NCI-H524 (cell line): ENCODE measurements at places on chromosomes 16 and 17.

DNA sequence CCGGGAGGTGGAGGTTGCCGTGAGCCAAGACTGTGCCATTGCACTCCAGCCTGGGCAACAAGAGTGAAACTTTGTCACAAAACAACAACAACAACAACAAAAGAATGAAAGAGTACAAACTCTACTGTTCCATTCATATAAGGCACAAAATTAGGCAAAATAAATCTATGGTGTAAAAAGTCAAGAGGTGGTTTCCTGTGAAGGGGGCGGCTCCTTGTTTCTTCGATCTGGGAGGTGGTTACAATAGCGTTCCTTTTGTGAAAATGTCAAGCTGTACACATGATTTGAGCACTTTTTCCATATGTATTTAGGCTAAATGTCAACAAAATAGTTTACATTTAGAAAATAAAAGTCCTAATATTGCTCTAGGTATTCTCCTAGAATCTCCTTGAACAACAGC is 6.9 kb downstream of the SIAH1 start:
- no peak for DNase-seq

- peak; percentile 74 for DNase-seq
Observed at GRCh38 chr16:57626420-57627170, 1.8 kb upstream of the ADGRG1 start.

- no peak for DNase-seq
Observed at GRCh38 chr17:59832883-59833379, 59.8 kb downstream of the TUBD1 start.

DNA sequence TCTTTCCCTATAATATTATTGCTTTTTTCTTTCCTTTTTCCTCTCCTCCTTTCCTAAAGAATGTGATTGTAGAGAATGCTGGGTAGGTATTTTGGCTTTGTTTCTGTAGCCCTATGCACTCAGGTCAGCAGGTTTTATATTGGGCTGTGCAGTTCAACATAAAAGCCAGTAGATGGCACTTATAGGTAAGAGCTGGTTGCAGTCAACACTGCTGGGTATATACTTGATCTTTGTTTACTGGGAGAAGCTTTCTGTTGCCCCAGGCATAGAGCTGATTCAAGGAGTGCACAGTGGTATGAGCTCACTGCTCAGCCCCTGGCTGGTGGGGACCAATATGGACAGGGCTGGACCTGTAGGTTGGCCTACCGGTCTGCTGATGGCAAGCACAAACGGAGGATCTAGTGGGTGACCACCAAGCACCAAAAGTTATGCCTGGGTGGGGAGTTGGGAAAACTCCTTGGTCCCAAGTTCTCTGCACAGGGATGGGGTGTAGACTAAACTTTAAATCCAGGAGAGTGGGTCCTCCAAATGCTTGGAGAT is 378.9 kb downstream of the PMP22 start:
- DNase-seq = no peak
